Retinal pigment epithelial cell (primary cell): ENCODE measurements at places on chromosomes 7 and 10.

- no peak for DNase-seq
Measured at GRCh38 chr10:43821103-43821502, 172.4 kb upstream of the ZNF32 start.

- DNase-seq, result no peak
Measured at GRCh38 chr10:29710128-29710527, 75.4 kb upstream of the SVIL start.

DNA sequence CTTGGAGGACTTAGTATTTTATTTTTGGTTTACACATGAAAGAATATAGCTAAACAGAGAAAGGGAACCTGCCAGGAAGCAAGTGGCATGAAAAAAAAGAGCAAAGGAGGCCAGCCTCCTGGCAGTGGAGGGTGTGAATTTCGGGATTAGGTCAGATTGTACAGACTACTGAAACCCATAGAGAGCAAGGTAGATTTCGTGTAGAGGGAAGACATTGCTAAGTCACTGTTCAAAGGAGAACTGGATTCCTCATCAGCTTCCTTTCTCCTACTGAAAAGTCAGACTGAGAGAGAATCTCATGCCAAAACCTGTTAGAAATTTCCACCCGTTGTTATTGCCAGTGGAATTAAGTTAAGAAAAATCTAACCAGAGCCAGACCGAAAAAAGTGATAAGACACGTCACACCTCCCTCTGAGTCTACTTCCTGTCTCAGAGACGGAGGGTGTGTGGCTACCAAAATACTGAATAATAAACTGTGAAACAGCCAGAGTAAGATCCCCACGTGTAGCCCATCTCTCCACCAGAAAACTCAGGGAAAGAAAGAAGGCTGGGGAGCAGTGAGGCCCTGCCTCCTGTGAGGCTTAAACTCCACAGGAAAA lies 118.8 kb downstream of the SKIDA1 start:
- no peak for DNase-seq

DNA sequence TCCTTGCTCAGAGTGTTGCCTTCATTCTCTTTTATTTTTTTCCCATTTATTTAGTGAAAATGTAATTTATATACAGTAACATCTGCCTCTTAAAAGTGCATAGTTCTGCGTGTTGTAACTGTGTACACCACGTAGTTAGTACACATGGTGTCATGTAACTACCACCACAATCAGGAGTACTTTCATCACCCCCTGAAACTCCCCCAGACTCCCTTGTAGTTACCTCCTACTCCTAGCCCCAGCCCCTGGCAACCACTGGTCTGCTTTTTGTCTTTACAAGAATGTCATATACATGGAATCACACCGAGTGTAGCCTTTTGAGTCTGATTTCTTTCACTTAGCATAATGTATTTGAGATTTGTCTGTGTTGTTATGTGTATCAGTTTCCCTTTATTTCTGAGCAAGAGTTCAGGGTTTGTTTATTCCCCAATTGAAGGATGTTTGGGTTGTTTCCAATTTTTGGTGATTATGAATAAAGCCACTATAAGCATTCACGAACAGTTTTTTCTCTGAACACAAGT lies 50.6 kb downstream of the GRK5 start:
- DNase-seq, result no peak

GRCh38 chr10:34834274-34834673 lies 19.2 kb upstream of the PARD3 start:
- no peak for DNase-seq

DNA sequence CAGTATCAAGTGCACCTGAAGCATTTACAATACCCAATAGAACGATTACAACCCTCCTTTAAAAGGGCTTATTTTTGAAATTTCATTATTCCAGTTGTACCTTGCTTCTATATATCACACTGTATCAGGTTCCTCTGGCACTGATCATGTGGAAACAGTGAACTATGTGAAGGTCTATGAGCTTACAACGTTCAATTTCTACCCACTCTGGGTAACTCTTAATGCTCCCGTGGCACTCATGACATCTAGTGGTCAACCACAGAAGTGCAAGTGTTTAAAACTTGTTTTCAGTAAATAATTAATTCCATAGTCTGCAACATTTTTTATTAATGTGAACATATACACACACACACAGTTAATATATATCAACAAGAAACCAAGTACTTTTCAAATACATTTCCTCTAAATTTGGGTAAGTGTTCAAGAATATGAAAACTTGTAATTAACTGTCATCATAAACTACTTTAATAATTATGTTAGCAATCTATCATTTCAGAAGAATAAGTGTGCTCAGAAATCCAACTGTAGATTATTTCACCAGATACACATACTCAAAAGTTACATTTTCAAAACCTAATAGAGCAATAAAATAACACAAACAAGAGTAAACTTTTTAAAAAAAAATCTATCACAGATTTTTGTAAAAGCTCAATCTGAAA lies 61.0 kb downstream of the MPP7 start:
- no peak for DNase-seq

DNA sequence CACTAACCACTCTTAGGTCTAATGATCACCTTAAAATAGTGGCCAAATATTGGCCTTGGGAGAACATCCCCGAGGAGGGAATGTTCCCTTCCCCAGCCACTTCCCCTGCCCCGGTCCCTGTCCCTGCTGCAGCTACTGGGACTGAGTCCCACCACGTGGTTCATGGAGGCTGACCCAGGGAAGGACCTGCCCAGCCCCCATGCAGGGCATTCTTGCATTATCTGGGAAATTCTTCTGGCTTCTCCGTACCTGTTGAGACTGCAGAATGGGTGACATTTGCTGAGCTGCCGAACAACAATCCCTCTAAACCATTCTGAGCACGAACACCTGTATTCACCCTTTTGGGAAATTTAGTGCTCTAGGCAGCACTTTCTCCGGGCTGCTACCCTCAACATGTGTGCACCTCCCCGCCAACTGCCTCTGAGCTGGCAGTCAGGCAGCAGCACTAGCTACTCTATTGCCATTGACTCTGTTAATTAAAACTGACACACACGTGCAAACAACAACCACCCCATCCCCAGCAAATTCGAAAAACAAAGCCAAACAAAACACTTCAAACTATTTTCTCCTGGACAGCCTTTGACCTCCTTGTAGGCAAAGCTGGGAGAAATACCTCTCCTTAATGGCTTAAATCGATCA lies 567.4 kb upstream of the MKI67 start:
- DNase-seq, result no peak

DNA sequence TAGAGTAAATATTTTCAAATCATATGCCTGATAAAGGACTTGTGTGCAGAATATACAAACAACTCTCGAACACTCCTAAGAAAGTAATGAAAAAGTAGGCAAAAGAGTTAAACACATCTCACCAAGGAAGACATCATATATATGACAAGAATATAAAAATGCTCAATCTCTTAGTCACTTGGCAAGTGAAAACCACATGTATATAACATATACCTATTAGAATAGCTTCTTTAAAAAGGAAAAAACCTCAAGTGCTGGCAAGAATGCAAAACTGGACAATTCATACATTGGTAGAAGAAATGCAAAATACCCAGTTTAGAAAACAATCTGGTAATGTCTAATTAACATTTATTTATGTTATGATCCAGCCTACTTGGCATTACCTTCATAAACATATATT lies 146.6 kb upstream of the DGKB start:
- DNase-seq, result no peak

DNA sequence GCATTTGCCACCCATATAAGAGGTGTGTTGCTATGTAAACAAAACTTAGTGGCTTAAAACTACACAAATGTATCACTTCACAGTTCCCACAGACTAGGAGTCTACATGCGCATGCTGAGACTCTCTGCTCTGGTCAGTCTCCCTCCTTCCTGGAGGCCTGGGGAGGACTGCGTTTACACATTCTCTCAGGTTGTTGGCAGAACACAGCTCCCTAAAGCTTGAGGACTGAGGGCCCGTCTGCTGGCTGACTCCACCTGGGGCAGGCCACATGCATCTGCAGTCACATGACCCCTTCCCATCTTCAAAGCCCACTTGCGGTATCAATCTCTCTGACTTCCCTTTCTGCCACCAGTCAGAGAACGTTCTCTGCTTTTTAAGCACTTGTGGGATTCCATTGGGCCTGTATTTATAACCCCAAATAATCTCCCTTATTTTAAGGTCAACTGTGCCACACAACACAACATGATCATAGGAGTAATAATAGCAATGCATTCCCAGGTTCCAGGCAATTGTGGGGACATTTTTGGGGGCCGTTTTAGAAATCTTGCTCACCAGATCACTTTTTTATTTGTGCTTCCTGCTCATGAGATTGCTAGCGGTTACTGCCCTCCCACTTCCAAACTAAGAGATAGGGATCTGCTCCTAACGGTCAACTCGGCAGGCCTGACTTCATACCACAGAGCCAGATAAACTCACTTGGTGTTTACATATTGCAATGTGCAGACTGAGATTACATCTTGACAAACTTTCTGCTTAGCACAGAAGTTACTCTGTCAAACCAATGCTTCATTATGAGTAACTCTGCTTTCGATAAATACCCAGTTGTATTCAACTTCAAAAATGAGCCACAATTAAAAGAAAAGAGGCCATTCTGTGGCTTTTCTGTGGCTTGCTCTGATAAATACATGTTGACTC lies 96.3 kb downstream of the ALOX5 start:
- peak; percentile 20 for DNase-seq

- DNase-seq, result no peak
Measured at GRCh38 chr10:352476-353235, 217.4 kb downstream of the ZMYND11 start.

DNA sequence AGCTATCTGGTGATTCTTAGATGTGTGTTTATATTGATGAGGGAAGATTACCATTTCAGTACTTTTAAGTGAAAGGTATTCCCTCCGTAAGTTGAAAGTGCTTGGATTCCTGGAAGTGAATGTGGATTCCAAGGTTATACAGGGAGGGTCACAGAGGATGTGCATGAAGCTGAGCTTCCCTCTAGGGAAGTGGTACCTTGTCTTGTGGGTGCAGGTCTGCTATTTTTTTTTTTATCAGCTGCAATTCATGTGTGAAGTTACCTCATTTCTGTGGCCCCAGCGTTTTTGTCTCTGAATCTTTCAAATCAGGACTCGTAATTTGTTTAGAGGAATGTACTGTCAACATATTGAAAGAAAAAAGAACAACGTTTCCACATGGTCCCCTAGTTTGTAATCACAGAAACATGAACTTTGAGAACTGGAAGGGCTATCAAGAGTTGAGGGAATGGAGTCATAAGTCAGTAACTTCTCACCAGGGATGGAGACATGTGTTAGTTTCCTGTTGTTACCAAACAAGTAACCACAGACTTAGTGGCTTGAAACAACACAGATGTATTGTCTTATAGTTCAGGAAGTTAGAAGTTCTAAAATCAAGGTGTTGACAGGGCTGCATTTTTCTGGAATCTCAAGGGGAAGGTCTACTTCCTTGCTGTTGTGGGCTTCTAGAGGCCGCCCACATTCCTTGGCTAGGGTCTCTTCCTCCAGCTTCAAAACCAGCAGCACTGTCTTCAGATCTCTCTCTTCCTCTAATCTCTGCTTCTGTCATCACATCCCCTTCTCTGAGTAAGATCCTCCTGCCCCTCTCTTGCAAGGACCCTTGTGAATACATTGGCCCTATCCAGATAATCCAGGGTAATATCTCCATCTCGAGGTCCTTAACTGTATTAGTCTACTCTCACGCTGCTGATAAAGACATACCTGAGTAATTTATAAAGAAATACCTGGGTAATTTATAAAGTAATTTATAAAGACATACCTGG lies 64.4 kb downstream of the RAB18 start:
- no peak for DNase-seq

GRCh38 chr7:98771941-98772603 lies 97.7 kb downstream of the TMEM130 start:
- DNase-seq, result no peak

GRCh38 chr7:46072722-46073121 lies 151.7 kb upstream of the IGFBP3 start:
- DNase-seq, result no peak

DNA sequence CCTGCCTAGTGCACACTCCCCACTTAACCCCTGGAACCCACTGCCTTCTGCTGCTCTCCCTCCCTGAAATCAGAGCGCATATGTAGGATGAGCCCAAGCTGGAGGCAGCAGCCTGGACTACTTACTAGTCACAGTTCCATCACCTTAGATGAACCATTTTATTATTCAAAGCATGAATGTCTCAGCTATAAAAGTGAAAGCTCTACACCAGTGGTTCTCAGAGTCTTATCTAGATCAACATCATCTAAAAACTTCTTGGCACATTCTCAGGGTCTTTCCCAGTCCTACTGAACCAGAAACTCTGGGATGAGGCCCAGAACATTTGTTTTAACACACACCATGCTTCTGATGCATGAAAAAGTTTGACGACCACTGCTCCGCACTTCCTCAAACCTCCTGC lies 100.3 kb upstream of the ANK3 start:
- no peak for DNase-seq

GRCh38 chr7:128877756-128878120 lies 15.1 kb downstream of the ATP6V1F start:
- DNase-seq, result no peak

DNA sequence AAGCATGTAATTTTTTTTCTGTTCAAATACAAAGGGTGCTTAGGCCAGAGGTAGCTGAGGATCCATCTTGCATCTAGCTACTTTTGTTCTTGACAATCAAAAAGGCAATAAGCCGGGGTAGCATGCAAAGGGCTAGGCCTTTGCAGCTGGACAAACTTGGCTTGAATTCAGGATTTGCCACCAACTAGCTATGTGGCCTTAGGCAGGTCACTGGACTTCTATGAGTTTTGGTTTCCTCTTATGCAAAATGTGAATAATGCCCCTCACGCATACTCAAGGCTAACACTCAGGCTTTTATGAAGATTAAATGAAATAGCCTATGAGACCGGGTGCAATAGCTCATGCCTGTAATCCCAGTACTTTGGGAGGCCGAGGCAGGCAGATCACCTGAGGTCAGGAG lies 19.3 kb downstream of the GFRA1 start:
- no peak for DNase-seq

DNA sequence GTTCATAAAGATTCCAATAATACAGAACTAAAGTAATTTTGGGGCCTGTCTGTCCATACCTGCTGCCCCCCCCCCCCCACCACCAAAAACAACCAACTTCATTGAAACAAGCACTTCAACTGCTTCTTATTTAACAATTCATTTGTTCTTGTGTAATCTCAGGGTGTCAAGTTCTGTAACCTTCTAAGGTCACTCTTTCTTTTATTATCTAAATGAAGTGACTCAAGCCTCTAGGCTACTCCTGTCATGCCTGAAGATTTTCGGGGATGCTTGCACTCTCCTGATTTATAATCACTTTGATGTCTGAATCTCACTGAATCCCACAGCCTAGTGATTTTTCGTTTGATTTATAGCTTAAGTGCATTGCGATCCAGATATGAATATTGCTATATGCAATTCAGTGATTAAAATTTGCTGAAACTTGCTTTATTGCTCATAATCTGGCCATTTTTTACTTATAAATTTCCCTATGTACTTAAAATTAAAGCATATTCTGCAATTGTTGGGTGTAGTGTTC lies 27.2 kb downstream of the GARIN1A start:
- DNase-seq, result no peak

GRCh38 chr10:94049911-94050310 lies 56.2 kb downstream of the PLCE1 start:
- no peak for DNase-seq

- no peak for DNase-seq
Measured at GRCh38 chr7:148336411-148336810, 254.2 kb upstream of the C7orf33 start.
